ENCODE measurements at places on chromosomes 12 and 14. TPM values are rescaled to one million over a fixed set of nuclear protein-coding genes. Genes with fewer than 3 reads are reported as not detected.

GRCh38 chr14:104973135-104973384, 5.1 kb downstream of the AHNAK2 start:
- peak; percentile 73 for DNase-seq

Gene PPFIA2
- total RNA-seq = 0.35 TPM

- no peak for DNase-seq
Measured at GRCh38 chr12:26737487-26738030, 95.4 kb downstream of the ITPR2 start.

DNA sequence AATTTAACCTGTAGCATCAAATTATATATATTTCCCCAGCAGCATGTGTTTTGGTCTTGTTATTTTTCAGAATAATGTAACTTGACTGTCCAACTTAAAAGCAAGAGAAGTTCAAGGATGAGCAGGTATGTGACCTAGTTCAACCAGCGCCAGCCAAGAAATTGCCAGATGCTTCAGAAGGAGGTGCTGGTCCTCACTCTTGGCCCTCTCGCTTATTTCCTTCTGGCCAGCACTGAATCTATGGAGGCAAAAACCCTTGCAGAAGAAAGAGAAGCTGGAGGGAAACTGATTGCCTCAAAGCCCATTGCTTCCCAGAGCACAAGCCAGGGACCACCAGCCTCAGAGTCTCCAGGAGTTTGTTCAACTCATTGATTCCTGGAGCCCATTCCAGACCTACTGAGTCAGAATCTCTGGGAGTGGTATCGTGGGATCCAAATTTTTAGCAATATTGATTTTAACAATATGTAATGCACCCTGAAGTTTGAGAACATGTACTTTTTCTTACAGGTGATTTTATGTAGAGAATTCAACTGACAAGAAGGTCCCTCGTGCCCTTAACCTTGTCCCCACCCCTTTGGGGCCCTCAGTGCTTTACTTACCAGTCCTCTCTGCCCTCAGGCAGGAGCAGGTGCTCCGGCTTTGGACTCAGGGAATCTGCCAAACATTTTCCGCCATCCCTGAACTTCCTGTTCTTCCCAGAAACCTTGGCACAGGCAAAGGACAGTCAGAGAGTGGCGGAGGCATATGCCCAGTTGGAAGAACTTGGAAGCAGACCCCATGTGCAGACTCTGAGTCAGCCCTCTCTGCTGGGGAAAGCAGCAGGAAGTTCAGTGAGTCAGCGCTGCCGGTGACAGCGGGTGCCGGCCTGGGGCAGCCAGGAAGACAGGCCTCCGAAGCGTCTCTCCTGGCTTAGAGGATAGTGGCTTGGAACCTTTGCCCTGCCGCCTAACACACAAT, 10.4 kb downstream of the BEST3 start:
- peak; percentile 57 for DNase-seq

Gene DBX2
- 0.09 TPM for total RNA-seq

DNA sequence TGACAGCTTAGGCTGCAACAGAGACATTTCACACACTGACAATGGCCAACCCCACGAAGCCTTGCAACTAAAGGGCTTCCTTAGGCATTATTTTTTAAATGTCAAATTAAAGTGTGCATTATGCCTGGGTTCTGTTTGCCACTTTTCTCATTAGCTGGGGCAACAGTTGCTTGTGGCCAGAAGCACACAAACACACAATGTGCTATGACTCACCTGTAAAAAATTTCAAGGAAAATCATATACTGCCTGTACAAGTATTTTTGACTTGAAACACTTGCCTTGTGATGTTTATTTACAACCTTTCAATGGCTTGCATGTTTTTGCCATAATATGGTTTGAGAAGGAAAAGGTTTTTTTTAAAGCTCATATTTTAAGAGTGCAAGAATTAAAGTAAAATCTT, 1.9 kb downstream of the NTN4 start:
- DNase-seq = no peak

GRCh38 chr14:79513446-79513845, 697.9 kb downstream of the DIO2 start:
- DNase-seq = no peak

Gene IL22
- not detected for total RNA-seq

- DNase-seq = no peak
Measured at GRCh38 chr12:75611041-75611440, 99.6 kb upstream of the KRR1 start.

DNA sequence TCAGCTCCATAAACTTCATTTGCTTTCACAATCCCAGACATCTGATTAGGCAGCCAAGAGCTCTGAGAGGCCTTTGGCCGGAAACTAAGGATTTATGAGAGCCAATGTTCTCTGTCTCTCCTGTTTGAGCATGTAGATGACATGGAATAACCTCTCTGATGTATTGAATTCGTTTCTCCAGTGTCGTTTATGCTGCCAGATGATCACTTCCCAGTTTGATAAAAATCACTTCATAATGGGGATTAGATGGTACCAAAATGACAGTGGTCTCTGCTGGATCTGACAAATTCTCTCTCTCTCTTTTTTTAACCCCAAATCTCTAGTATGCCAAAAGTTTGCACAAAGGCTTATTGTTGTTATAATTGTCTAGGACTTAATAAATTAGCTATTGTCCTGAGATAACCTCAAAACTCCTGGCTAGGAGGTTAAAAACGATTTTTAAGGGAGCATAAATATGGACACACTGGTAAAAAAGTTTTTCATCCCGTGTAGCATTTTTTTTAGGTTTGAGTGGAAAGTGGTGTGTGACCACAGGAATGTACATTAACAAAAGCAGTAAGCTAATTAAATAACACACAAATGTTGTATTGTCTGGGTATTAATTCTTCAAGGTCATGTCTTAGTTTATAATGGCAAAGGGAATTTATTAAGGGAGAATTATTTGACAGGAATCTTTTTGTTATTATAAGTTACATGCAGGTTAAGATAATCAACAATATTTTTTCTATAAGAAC, 82.6 kb upstream of the USP44 start:
- DNase-seq = no peak

Gene SRRM4
- total RNA-seq = 0.28 TPM

DNA sequence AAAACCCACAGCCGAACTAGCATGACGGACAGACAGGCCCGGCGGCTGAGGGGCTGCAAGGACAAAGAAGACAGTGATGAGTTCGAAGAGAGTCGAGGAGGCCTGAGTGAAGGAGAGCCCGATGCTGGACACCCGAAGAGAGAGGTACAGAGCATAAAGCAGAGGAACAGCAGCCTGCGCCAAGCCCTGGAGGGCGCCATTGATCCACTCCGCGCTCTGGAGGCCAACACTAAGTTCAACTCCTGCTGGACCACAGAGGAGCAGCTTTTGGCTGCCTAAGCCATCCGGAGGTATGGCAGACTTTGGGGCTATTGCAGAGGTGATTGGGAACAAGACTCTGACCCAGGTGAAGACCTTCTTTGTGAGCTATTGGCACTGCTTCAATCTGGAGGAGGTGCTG, 7.8 kb upstream of the PLXNC1 start:
- peak; percentile 23 for DNase-seq

DNA sequence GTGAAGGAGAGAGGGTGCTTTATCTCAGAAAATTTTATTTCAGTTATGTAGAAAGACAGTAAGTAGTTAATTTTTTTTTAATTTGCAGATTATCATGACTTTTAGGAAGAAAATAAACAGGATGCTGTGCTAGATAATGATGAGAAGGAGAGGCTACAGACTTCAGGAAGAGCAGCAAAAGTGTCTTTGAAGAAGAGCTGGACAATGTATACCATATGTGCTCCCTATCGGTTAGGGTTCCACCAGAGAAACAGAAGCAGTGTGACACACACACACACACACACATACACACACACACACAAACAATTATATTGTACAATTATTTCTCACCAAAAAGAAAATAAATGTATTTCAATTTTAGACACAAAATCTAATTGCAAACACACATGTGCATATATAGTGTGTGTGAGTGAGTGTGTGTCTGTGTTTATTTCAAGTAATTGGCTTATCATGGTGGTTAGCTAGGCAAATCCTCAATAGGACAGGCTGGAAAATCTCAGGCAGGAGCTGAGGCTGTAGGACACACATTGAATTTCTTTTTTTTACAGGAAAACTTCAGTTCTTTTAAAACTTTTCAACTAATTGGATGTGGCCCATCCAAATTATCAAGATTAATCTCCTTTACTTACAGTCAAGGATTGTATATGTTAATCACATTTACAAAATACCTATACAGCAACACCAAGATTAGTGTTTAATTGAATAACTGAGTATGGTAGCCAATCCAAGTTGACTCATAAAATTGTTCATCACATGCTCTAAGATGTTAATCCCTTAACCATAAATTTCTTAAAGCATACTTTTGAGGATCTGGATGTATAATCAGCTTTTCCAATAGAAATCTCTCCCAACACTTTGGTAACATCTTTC, 235.8 kb upstream of the DCN start:
- no peak for DNase-seq

- no peak for DNase-seq
Measured at GRCh38 chr14:34059037-34059924, 108.4 kb upstream of the EGLN3 start.
